Stimulated activated CD4-positive, alpha-beta T cell treated with anti-CD3 and anti-CD28 coated beads, Interleukin-2, amount 100 ng/mL, for 48 hours (primary cell): ENCODE measurements at places on chromosomes 5 and 9.

DNA sequence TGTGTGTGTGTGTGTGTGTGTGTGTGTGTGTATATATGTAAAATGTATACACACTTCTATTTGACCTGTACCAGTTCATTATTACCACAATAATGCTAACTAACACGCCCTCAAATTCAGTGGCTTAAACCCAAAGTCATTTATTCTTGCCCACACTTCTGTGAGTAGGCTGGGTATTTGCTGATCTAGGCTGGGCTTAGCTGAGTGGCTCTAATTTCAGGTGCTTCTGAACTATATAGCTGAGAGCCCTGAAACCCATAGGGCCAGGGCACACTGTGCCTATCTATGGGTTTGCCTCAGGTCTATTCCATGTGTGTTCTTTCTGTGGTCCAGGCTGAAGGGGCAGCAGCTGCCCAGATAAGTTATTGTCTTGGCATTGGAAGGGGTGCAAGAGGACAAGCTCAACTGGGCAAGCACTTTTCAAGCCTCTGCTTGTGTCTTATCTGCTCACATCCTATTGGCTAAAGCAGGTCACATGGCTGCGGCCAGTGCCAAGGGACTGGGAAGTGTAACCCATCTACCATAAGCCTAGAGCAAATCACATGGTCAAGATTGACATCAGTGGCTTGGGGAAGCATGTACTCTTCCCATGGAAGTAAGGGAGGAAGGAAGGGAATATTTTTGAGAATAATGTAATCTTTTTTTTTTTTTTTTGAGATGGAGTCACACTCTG is 139.9 kb downstream of the PALM2AKAP2 start:
- DNase-seq: no peak

DNA sequence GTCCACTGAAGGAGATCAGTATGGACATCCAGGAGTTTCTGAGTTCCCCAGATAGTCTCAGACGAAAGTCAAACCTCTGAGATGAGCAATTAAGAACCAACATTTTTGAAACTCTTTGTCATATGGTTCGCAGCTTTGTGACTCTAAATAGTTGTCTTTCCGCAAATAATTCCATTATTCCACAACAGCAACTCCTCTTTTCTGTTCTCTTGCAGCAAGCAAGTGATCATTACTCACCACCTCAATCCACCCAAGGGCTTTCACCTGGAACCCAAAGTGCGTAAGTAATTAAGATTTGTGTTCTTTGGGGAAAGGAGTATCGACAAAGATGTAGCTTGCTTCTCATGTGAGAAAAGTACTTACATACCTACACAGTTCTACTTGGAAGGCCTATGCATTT is 15.6 kb downstream of the MTX3 start:
- DNase-seq: no peak

- DNase-seq: no peak
Observed at GRCh38 chr5:180380856-180381255, 27.7 kb upstream of the GFPT2 start.

- DNase-seq: no peak
Observed at GRCh38 chr9:114775981-114776380, 29.9 kb downstream of the TNFSF15 start.

GRCh38 chr5:1502046-1502736 is 21.6 kb downstream of the LPCAT1 start:
- DNase-seq: no peak

DNA sequence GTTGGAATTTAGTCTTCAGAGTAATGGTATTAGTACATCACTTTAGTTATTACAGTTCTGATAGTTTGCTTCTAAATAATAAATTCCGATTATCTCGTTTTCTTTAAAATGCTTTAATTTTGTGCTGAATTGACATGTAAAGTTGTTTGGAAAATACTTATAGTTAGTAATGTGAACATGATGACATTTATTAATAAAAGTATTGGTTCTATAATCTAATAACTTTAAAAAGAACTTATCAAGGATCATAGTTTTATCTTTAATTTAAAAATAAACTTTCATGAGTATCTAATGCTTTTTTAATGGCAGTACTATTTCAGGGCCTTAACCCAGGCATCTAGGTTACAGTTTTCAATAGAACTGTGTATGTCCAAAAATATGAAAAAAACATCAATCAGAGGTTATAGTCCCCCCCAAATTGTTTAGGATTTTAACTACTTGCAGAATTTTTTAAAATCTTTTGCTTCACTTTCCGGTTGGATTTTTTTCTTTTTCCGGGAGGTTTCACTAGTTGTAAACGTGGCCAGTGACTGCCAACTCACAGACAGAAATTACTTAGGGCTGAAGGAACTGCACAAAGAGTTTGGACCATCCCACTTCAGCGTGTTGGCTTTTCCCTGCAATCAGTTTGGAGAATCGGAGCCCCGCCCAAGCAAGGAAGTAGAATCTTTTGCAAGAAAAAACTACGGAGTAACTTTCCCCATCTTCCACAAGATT is 680 bp downstream of the GPX8 start:
- no peak for DNase-seq

DNA sequence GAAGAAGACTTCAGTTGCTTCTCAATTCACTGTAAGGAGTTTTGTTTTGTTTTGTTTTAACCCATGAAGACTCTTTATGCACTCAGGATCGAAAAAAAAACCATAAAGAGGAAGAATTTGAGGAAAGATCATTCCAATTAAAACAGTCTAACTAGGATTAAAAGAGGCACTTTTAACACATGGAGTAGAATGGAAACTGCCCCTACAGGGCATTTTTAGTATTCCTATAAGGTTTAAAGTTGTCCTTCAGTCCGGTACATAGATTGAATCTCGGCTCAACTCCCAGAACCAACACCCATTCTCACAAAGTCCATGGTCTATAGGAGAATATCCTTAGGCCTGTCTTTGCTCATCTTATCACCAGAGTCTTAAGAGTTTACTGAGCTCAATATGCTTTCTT is 469.6 kb downstream of the DTWD2 start:
- no peak for DNase-seq
